ENCODE measurements at places on chromosomes 5 and 9.

- no peak for DNase-seq
These were observed 24.5 kb downstream of the CCDC125 start for GRCh38 chr5:69308046-69308553.

GRCh38 chr5:163498886-163499285, 6.5 kb upstream of the MAT2B start:
- DNase-seq: no peak

- DNase-seq: no peak
These were observed 316.1 kb downstream of the PSAT1 start for GRCh38 chr9:78613006-78613405.

DNA sequence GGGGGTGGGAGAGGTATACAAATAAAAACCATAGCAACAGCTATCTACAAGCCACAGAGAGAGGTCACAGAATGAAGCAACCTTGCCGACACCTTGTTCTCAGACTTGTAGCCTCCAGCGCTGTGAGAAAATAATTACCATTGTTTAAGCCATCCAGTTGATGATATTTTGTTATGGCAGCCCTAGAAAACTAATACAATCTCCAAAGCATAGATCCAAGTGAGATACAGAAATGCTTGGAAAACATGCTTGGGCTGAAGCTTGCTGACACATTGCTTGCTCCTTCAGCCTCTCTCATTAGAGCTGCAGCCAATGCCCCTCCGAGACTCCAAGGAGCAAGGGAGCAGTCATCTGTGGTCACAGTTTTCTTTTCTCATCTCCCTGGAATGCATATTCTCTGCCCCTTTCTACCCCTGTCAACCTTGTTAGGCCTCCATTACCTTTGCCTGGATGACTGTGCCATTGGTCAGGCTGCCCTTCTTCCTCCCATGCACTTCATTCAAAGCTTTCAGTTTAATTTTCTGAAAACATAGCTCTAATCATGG, 401.4 kb upstream of the KLF4 start:
- no peak for DNase-seq

DNA sequence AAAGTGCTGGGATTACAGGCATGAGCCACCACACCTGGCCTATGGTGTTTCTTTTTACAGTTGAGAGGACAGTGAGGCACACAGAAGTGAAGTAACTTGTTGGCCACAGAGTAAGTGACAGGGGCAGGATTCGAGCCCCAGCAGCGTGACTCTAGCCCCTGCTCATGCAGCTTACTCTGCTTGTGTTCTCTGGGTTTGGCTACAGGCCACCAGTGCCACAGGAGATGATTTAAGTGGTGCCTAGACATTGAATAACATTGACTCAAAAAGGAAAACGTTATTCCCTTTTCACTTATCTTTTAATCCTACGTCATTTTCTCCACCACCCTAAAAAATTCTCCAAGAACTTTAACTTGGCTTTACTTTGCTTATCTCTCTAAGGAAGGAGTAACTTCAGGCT, 61.4 kb downstream of the SNX24 start:
- no peak for DNase-seq

DNA sequence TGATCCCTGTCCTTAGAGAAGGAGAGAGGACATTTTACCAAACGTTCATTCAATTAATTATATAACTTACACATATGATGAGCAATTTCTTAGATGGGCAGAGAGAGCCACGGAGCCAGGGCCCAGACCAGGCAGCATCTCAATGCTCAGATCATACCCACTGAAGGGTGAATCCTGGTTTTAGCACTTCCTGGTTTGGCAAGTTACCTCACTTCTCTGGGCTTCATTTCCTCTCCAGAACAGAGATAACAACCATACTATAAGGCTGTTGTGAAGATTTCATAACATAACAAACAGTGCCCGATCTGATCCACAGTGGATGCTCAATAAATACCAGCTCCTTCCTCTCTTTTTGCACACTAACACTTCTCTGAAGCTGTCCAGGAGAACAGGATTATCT, 271.1 kb downstream of the DENND1A start:
- no peak for DNase-seq

All from anterior cingulate cortex (tissue), 58 donors.